ENCODE measurements at places on chromosomes 3 and 15. TPM values are rescaled to one million over a fixed set of nuclear protein-coding genes. Genes with fewer than 3 reads are reported as not detected.

SMCO1 gene
- polyA plus RNA-seq: not detected

PIF1 gene
- polyA plus RNA-seq: not detected

GOLGA8J gene
- polyA plus RNA-seq: not detected

RAB43 gene
- 15.5 TPM for polyA plus RNA-seq

GRCh38 chr3:73624017-73624820, 522 bp downstream of the PDZRN3 start:
- no peak overlapping the region for H3K27ac ChIP-seq
- no peak for DNase-seq
- no peaks in the 10 kb centered on the region for H3K36me3 ChIP-seq

Data from CD14-positive monocyte (primary cell).